ENCODE measurements at places on chromosomes 4 and X.

- DNase-seq, result no peak
These were observed 29.6 kb upstream of the ERVMER34-1 start for GRCh38 chr4:52780617-52781354.

DNA sequence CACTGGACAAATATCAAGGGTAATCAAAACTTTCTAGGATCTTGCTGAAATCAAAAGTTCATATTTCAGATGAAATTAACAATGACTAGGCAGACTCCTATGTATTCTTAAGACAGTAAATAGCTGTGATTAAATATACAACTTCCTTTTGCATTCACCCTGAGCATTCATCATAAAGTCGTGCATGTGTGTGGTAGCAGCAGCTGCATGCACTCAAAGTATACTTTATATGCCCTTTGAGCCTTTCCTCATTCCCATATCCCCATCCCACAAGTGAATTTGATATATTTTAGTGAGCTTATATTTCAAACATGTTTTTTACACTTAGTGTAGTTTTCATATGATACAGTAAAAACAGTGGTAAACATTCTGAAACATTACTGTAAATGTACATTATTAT, 959.0 kb downstream of the C4orf33 start:
- DNase-seq, result no peak

DNA sequence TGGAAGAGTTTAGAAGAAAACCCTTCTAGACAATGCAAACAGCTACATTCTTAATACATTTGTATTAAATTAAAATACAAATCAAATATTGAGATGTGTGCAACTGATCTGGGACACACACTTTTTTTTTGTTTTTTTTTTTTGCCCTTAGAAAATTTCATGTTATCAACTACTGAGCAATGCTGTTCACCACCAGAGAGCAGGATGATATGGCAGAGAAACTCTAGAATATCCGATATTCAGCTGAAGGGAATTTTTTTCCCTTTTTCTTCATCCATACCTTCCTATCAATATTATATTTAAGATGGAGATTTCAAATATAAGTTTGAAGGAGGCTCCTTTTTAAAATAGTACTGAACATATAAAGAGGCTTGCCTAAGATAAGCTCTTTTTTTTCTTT, 1.0 kb downstream of the NDST3 start:
- no peak for DNase-seq

- DNase-seq, result no peak
These were observed 10.5 kb upstream of the MGST2 start for GRCh38 chr4:139655116-139655515.

GRCh38 chrX:151974336-151975227, at the start of gene GABRE:
Gene GABRE, minus strand, starts transcription at chrX:151974676. Its CDS starts 51 bp downstream, at chrX:151974625.
- no peak for DNase-seq

DNA sequence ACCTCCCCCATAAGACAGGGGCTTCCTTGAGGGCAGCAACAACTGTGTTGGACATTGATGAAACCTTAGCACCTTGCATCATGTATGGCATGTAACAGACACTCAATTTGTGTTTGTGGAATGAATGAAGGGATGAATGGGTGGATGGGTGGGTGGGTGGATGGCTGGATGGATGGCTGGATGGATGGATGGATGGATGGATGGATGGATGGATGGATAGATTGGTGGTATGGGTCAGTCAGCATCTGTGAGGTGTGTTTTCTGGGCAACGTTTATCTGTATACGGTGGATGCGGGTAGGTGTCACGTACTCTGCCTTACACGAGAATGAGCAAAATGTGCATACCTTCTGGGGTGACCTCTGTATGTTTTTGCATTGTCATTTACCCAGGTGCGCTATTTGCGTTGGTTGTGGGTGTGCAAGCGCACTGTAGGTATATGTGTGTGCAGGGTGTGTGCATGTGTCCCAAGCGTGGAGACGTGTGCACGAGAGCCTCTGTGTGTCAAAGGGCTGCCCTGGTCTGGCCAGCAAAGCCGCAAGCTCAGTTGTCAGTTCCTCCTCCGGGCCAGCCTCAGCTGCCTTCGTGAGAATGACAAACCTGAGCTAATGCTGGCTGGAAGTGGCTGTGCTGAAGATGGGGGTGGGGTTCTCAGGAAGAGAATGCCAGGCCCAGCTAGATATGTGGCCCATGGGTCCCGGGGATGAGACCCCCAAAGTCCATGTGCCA, 26.5 kb downstream of the ELF4 start:
- no peak for DNase-seq

DNA sequence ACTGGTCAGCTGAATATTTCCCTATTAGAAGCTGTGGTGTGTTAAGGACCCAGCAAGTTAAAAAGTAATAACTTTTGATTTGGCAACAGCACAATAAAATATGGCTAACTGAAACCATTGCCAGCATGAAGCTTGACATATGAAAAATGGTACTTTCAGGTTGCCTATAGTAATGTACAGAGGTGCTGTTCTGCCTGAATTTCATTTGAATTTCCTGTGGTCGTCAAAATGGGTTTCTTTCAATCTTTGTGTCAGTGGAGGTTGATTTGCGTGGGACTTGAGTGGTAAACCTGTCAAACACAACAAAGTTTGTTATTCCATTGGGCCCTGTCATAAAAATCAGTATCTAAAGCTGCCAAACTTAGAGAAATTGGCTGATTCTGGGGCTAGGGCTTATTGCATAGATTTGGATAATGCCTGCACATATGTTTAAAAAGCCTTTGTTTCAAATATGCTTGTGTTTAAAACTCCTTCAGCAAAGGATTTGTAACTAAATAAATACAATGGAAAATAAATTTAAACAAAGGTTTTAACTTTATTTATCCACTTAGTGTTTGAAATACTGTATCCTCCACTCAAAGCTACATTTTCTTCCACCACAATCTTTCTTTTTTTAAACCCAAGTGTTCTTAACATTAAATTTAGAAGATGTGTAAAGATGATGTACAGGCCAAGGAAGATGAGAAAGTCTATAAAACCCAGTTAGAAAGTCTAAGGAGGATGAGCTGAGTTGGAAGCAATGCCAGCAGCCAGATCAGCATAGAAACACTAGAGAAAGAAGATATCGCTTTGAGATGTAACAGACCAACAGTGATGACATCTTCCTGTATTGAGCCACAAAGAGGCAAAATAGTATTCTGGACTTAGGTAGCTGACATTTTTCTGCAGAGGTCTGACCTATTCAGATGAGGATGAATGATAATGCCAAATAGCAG, 134.8 kb upstream of the GIMD1 start:
- DNase-seq, result no peak

DNA sequence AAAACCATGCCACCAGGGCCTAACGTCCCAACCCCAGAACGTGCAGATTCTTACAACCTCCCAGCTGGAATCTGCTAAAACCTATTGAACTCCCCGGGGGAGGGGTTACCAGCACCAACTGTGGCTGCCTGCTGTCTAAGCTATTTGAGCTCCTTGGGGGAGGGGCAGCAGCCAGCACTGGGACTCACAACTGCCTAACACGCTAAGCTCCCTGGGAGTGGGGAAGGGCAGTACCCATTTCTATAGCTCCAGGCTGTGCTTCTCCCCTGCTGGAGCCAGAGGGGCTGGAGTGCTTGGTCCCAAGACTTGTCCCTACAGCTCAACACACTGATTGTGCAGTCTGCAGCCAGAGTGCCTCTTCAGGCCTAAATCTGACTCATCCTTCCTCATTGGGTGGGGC, 459.8 kb upstream of the FGF16 start:
- DNase-seq, result no peak

DNA sequence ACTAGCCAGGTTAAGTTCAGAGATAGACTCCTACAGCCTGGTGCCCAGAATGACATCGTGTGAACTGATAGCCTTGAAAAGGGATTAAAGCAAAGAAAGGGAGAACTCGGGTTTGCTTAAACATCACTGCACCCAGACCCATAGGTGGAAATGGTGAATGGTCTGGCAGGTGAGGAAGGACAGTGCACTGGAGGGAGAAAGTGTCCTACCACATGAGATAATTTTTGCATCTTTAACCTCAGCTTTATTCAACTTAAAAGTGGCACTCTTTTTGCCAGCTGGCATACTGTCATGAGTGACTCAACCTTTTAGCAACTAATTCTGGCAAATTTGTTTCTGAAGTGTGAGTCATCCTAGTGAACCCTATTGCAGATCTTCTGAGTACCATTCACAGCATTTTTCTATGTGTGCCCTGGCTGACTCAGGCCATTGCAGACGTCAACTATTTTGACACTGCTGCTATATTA, 53.0 kb upstream of the DAPP1 start:
- DNase-seq, result no peak
